ENCODE measurements at places on chromosomes 4 and X.

DNA sequence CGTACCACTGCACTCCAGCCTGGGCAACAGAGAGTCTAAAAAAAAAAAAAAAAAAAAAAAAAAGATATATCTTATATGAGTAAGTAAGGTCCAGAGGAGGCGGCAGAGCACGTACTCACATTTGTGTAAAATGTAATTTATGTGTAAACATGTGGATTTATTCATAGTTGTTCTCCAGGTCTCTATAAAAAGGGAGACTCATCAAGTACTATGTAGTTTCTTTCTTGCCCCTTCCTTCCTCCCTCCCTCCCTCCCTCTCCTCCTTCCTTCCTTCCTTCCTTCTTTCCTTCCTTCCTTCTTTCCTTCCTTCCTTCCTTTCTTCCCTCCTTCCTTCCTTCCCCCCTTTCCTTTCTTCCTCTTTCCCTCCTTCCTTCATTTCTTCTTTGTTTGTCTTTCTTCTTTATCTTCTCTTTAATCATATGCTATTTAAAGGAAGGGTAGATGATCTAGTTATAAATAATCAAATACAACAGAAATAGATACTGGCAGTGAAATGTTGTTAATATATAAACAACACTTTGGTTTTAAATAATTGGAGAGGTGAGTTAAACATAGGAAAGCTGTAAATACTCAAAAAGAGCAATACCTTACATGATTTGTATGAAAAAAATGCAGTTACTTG is 344.8 kb downstream of the ANK2 start:
- no peak for DNase-seq

DNA sequence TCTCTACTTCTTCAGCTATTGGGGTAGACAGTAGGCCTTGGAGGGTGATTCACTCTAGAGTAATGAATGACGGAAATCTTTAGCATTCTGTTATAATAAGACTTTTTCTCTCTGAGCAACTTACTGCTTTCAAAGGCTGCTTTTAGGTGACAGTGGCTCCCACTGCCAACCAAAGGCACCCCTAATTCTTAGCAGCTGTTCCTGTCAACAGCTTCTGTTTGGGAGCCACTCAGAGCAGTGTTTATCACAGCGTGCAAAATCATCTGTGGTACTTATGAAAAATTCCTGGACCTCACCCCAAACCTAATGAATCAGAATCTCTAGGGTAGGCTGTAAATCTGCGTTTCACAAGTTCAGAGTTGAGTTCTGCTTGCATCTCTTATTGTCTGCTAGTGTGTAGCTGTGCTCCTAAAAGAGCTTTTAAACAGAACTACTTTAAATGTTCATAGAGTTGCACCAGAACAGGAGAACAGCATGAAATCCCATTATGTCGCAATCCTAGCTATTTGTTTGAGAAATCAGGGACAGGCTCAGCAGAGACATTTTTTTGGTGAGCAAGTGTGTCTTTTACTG is 52.8 kb upstream of the POU4F2 start:
- DNase-seq: no peak

- no peak for DNase-seq
Observed at GRCh38 chr4:4575284-4576211, 33.7 kb upstream of the STX18 start.

DNA sequence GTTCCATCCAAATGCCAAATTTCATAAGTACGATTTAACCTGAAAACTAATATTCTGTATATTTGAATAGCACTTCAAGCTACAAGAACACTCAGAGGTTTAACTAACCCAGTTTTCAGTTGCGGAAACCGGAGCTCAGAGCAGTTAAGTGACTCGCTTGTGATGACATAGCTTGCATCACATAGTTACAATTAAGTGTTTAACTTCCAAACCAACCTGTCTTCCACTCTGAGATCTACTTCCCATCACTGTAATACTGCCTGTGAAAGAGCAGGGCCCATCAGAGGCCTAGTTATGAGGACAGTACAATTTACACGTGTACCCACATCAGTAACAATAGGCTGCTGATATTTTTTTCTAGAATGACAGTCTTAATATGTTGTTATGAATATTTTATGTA is 120.3 kb downstream of the MAD2L1 start:
- DNase-seq: no peak
